ENCODE measurements at places on chromosomes 7 and 10. TPM values are rescaled to one million over a fixed set of nuclear protein-coding genes. Genes with fewer than 3 reads are reported as not detected.

The EXOSC1 gene
- total RNA-seq: 37.9 TPM

GRCh38 chr7:360454-361100 lies 70.6 kb downstream of the FOXL3 start:
- peaks cover 5% of the 10 kb centered on the region for H3K36me3 ChIP-seq
- H3K4me1 ChIP-seq: peaks cover 10% of the 10 kb centered on the region
- H3K4me3 ChIP-seq: no peak overlapping the region
- no peak for DNase-seq
- no peak overlapping the region for H3K27ac ChIP-seq
- H3K27me3 ChIP-seq: peaks cover 22% of the 10 kb centered on the region

The DYDC2 gene
- not detected for total RNA-seq

GRCh38 chr10:132508581-132509443 lies 28.8 kb upstream of the INPP5A start:
- H3K4me3 ChIP-seq: no peak overlapping the region
- H3K4me1 ChIP-seq: peaks cover 7% of the 10 kb centered on the region
- 0 out of 2 replicates have a peak, but pooled peaks cover 1% of the 10 kb centered on the region for H3K27me3 ChIP-seq
- no peak for DNase-seq

GRCh38 chr7:73366127-73366526 lies 38.2 kb downstream of the FKBP6 start:
- H3K27me3 ChIP-seq: peaks cover 23% of the 10 kb centered on the region
- DNase-seq: no peak
- no peaks in the 10 kb centered on the region for H3K4me1 ChIP-seq
- H3K4me3 ChIP-seq: no peak overlapping the region
- no peaks in the 10 kb centered on the region for H3K36me3 ChIP-seq

DNA sequence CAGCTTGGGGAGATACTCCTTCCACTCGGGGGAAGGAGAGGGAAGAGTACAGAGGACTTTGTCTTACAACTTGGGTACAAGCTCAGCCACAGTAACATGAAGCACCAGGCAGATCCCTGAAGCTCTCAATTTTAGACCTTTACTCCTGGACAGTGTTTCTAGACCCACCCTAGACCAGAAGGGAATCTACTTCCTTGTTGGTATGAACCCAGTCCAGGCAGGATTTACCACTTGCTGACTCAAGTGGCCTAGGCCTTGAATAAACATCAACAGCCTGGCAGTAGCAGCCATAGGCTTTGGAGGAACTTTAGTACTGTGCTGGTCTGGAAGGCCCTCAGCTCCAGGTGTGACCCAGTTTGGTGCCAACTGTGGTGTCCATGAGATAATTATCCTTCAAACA lies 173.1 kb downstream of the ADRA2A start:
- no peak for DNase-seq
- H3K27ac ChIP-seq: no peak overlapping the region
- H3K27me3 ChIP-seq: 0 out of 2 replicates have a peak, but pooled peaks cover 2% of the 10 kb centered on the region
- H3K4me1 ChIP-seq: no peaks in the 10 kb centered on the region
- no peaks in the 10 kb centered on the region for H3K36me3 ChIP-seq

DNA sequence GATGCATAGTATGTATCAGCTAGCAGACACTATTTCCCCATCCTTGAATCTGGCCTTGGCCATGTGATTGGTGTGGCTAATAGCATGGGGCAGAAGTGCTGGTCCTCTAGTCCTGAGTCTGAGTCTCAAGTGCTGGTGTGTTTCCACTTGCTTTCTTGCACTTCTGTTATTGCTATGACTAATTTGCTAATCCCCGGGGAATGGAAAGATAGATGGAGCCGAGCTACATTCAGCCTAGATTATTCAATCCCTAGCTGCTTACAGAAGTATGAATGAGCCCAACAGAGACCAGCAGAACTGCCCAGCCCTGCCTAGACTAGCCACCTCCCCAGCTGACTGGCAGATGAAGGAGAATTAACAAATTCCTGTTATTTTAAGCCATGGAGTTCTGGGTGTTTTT lies 53.2 kb upstream of the SYPL1 start:
- peak; percentile 42 for DNase-seq
- no peak overlapping the region for H3K4me3 ChIP-seq
- H3K36me3 ChIP-seq: peaks cover 4% of the 10 kb centered on the region
- H3K27ac ChIP-seq: no peak overlapping the region
- peaks cover 22% of the 10 kb centered on the region for H3K27me3 ChIP-seq

GRCh38 chr10:113080925-113081229 lies 130.8 kb downstream of the TCF7L2 start:
- H3K27ac ChIP-seq: no peak overlapping the region
- H3K27me3 ChIP-seq: peaks cover 4% of the 10 kb centered on the region
- peaks cover 28% of the 10 kb centered on the region for H3K4me1 ChIP-seq
- no peak for DNase-seq
- no peak overlapping the region for H3K4me3 ChIP-seq

DNA sequence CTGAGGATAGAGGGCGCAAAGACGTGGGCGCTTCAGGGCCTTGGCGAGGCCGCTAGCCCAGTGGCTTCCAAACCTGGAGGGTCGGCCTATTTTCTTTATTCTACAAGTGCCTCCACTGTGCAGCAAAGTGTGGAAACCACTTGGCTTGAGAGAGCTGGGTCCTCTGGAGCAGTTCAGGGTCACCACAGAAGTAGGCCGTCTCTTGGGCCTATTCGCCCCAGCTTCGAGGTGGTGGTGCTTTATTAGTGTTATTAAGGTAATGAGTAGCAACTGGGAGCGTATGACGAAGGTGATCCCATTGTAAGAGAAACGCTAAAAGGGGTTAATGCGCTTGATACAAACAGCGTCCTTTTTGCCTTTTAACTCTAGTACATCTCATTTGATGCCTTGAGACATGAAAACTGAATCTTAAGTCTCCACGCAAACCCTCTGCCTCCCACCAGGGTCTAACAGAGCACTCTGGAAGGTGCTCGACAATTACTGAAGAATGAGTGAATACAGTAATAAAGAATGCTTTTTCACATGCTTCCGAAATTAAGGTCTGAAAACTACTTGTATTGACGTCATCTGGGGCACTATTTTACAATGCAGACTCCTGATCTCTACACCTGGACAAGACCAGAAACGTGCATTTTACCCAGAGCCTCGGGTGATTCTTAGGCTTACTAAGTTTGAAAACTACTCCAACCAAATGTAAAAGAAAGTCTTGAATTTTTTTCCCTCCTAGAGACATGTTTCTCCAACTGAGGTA lies 647 bp upstream of the GSAP start:
- peak overlapping the region; percentile 71 for H3K4me3 ChIP-seq
- H3K36me3 ChIP-seq: no peaks in the 10 kb centered on the region
- DNase-seq: no peak
- H3K27ac ChIP-seq: no peak overlapping the region
- H3K4me1 ChIP-seq: peaks cover 59% of the 10 kb centered on the region

GRCh38 chr10:97714401-97715258 lies 1.1 kb downstream of the MARVELD1 start:
- peak; percentile 85 for DNase-seq
- H3K4me3 ChIP-seq: peak overlapping the region; percentile 96
- H3K27me3 ChIP-seq: peaks cover 2% of the 10 kb centered on the region
- H3K27ac ChIP-seq: peak overlapping the region; percentile 97
- peaks cover 36% of the 10 kb centered on the region for H3K36me3 ChIP-seq

DNA sequence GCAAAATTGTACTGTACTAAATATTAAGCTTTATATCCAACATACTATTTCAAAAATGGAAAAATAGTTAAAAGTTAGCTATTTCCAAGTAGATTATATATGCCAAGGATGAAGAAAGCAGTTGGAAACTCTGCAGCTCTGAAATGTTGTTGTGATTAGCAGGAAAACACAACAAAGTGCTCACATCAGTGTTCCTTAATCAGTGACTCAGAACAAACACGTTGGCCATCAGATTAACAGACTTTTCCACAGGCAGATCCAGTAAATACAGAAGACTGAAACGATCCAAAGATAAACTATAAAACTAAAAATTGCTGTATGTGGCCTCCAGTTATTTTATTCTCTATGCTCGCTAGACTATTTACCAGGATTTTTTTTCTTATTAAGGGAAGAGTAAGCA lies 99.6 kb upstream of the SEMA3D start:
- H3K4me3 ChIP-seq: no peak overlapping the region
- H3K4me1 ChIP-seq: peaks cover 12% of the 10 kb centered on the region
- no peaks in the 10 kb centered on the region for H3K36me3 ChIP-seq
- no peak overlapping the region for H3K27ac ChIP-seq
- no peak for DNase-seq

GRCh38 chr10:77763453-77764430 lies 126.1 kb upstream of the KCNMA1 start:
- H3K27ac ChIP-seq: no peak overlapping the region
- H3K27me3 ChIP-seq: 0 out of 2 replicates have a peak, but pooled peaks cover 2% of the 10 kb centered on the region
- no peaks in the 10 kb centered on the region for H3K36me3 ChIP-seq
- H3K4me3 ChIP-seq: no peak overlapping the region

The ACHE gene
- not detected for total RNA-seq

GRCh38 chr7:107113866-107114265 lies 54.9 kb upstream of the HBP1 start:
- no peak for DNase-seq
- peaks cover 20% of the 10 kb centered on the region for H3K4me1 ChIP-seq
- H3K27me3 ChIP-seq: no peaks in the 10 kb centered on the region
- H3K36me3 ChIP-seq: no peaks in the 10 kb centered on the region
- no peak overlapping the region for H3K27ac ChIP-seq
- no peak overlapping the region for H3K4me3 ChIP-seq

The YKT6 gene
- 166 TPM for total RNA-seq

DNA sequence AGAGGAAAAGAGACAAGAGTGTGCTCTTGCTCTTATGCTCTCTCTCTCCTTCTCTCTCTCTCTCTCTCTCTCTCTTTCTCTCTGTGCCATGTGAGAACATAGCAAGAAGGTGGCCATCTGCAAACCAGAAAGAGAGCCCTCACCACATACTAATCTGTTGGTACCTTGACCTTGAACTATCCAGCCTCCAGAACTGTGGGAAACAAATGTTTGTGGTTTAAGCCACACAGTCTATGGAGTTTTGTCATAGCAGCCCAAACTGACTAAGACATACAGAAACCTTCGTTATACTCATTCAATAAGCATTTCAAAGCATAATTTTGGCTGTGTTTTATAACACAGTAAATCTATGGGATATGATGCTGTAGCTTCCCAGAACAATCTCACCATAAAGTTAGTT lies 56.4 kb upstream of the PLPP4 start:
- no peak overlapping the region for H3K4me3 ChIP-seq
- peaks cover 8% of the 10 kb centered on the region for H3K36me3 ChIP-seq
- DNase-seq: peak; percentile 73

The AUTS2 gene
- total RNA-seq: not detected

The SPDYE6 gene
- total RNA-seq: not detected

DNA sequence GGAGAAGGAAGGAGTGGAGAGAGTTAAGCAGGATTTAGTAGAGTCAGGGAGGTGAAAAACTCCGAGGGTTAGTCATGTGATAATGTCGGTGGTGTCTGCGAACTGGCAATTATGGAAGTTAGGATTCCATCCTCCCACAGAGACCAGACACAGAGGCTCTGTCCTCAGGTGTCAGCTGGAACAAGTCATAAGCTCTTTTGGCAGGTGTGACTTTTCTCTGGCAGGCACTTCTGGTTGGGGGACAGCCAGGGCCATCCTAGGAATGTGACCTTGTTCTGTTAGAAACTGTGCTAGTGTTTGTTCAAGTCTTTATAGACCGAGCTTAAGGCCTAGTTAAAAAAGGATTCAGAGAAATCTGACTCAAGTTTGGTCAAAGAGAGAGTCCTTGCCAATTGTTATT lies 371.0 kb downstream of the DPP6 start:
- no peaks in the 10 kb centered on the region for H3K4me1 ChIP-seq
- H3K4me3 ChIP-seq: no peak overlapping the region
- no peaks in the 10 kb centered on the region for H3K36me3 ChIP-seq
- no peaks in the 10 kb centered on the region for H3K27me3 ChIP-seq

DNA sequence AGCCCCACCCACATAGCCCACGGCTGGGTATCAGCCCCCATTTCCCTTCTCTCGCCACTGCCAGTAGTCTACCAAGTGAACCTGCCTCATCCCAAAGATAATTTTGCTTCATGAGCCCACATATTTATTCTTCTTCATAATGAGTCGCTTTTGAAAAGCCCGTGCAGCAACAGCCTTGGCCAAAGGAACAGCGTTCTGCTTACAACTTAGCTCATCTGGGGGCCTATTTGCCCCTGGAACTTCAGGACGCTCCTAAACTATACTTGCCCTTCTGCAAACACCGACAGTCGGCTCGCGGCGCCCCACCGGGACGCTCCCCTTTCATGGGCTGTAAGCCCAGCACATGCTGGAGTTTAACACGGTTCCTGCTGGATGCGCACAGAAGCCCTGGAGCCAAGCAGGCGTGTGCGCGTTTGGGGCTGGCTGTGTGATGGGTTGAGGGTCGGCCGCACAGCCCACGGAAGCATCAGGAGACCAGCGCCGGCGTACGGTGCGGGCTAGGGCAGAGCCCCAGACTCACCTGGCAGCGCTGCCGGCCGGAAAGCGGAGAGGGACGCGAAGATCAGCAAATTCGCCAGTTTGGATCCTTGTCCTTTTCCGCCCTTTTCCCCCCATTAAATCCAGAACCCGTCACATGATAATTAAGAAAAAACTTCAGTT lies 370 bp downstream of the TMEM60 start:
- H3K36me3 ChIP-seq: peaks cover 39% of the 10 kb centered on the region
- H3K4me1 ChIP-seq: peaks cover 53% of the 10 kb centered on the region
- peaks cover 2% of the 10 kb centered on the region for H3K27me3 ChIP-seq
- no peak for DNase-seq
- H3K27ac ChIP-seq: peak overlapping the region; percentile 96
- peak overlapping the region; percentile 92 for H3K4me3 ChIP-seq

DNA sequence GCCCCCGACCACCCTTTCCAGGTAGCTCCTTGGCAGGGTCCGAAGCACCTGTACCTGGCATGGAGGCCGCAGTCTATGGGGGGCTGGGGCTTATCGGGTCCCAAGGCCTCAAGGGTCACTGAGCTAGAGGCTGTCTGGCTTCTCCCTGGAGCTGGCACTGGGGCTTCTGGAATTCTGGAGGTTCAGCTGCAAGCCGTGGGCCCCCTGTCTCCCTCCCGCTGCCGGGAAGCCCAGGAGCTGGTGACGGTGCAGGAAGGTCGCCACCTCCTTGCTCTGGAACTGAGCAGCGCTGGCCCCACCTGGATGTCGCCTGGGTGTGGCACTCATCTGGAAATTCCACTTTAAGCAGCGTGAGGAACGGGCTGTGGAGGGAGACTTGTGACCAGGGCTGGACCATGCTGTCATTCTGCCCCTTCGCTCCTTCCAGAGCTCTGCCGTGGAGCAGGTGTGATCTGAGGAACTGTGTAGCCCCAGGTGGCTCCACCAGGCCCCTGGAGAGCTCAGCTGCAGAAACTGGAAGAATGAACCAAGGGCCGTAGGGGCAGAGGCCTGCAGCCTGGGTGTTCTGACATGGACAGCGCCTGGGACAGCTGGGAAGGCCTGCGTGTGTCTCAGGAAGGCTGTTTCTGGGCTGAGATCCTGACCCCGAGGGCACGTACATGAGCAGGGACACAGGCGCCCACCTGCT lies 129.7 kb upstream of the PPP2R2D start:
- H3K4me3 ChIP-seq: no peak overlapping the region
- H3K36me3 ChIP-seq: peaks cover 4% of the 10 kb centered on the region
- no peak overlapping the region for H3K27ac ChIP-seq

GRCh38 chr10:90314718-90315117 lies 543.1 kb downstream of the HTR7 start:
- no peak overlapping the region for H3K27ac ChIP-seq
- DNase-seq: no peak
- H3K27me3 ChIP-seq: peaks cover 1% of the 10 kb centered on the region
- no peaks in the 10 kb centered on the region for H3K36me3 ChIP-seq
